Activated CD8-positive, alpha-beta T cell treated with anti-CD3 and anti-CD28 coated beads for 36 hours (primary cell): ENCODE measurements at places on chromosomes 7 and 10. TPM values are rescaled to one million over a fixed set of nuclear protein-coding genes. Genes with fewer than 3 reads are reported as not detected.

C10orf62 gene
- not detected for total RNA-seq

PALD1 gene
- 6.6 TPM for total RNA-seq

SLC26A3 gene
- total RNA-seq, result not detected

PRLHR gene
- not detected for total RNA-seq

EIF3B gene
- 252 TPM for total RNA-seq

LRIT1 gene
- not detected for total RNA-seq

RPP38 gene
- total RNA-seq, result 16.2 TPM

ST8SIA6 gene
- total RNA-seq, result not detected

PGAM2 gene
- total RNA-seq, result 0.49 TPM

TAS2R41 gene
- not detected for total RNA-seq

LIPN gene
- not detected for total RNA-seq

SPDYE18 gene
- 0.56 TPM for total RNA-seq

MRLN gene
- not detected for total RNA-seq
